ENCODE measurements at places on chromosomes 5 and 9.
A peak's percentile ranks its signal among the peaks of the same experiment; 100 is the strongest.

GRCh38 chr9:125043148-125043547 lies 100.2 kb downstream of the SCAI start:
- no peak for DNase-seq

- no peak for DNase-seq
These were observed 9.7 kb upstream of the SREK1 start for GRCh38 chr5:66134407-66134861.

DNA sequence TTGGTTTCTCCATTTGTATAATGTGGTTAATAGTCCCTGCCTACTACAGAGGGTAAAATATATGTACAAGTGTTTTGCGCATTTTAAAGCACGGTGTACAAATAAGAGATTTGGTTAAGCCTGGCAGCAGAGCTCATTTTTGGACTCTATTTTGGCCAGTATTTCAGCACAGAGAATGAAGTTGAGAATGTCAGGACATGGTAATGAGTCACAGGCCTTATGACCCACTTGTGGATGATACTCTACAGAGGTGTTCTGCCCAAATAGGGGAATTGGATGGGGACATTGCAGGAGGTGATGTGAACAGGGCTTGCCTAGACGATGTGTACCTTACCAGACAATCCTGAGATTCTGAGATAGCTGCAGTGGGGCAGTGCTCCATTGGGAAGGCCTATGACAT lies 50.6 kb downstream of the MELK start:
- DNase-seq, result no peak

DNA sequence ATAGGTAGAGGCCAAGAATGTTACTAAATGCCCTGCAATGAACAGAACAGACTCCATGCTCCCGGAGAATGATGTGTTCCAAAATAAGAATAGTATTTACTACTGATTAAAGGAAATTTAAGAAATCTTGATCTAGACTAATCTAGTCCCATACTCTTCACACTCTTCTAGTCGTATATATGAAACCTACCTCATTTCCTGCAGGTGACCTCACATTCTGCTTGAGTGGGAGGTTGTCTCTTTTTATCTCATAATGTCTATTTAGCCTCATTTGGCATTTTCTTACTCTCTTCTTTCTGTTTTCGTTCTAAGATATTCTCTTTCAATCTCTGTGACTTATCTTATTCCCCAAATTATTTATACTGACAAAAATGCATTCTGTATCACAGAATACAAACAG lies 9.2 kb upstream of the SHOC1 start:
- DNase-seq, result peak; percentile 11

GRCh38 chr5:73945505-73945904 lies 319.5 kb downstream of the ARHGEF28 start:
- DNase-seq, result no peak

DNA sequence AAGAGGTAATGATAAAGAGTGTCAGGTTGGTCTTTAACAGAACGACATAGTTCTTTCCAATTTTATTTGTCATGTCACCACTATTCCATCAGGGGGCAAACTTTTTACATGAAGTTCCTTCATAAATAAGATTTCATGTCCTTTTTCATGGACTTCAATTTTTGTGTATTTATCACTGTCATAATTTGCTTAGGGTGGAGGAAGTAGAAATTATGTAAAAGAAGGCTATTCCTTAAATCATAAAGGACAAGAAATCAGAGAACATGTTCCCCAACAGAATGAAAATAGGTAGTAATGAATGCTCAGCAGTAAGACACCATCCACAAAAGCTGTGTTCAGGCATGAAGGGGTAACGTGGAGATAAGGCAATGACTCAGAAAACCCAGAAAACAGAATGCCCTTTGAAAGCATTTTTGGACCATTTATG lies 72.7 kb downstream of the ZFAND5 start:
- DNase-seq, result peak; percentile 49

DNA sequence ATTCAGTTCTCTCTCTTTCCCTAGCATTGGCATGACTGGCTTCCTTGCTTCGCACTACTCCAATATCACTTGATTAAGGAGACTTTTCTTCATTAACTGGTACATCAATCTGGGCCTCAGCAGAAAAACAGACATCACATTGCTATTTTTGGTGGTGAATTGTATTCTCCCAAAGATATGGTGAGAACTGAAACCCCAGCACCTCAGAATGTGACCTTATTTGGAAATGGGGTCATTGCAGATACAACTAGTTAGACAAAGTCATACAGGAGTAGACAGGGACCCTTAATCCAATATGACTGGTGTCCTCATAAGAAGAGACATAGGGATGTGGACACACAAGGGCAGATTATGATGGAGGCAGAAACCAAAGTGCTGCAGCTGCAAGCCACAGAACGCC lies 7.5 kb upstream of the RAD23B start:
- no peak for DNase-seq

GRCh38 chr5:151954255-151954654 lies 29.6 kb upstream of the GLRA1 start:
- DNase-seq, result no peak

DNA sequence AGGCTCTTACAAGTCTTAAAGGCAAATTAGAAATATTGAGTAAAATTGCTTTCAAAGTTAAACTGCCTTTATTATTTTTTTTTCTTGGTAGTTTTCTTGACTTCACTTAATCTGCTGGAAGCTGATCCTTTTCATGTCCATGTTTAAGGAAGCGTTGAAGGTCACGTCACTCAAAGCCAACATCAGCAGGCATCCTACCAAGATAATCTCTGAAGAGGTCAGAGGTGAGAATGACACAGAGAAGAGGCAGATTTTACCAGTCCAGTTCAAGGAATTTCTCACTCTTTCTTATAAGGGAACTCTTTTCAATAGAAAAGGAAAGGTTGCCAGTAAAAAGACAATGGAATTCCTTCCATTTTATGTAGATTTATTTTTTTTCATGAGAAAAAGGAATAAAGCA lies 259.8 kb downstream of the ANXA1 start:
- no peak for DNase-seq

GRCh38 chr5:80191991-80192398 lies 63.9 kb downstream of the SERINC5 start:
- DNase-seq, result peak; percentile 32
